ENCODE measurements at places on chromosomes 11 and 22.

GRCh38 chr11:113202431-113202830 is 112.0 kb upstream of the TTC12 start:
- no peak for DNase-seq

DNA sequence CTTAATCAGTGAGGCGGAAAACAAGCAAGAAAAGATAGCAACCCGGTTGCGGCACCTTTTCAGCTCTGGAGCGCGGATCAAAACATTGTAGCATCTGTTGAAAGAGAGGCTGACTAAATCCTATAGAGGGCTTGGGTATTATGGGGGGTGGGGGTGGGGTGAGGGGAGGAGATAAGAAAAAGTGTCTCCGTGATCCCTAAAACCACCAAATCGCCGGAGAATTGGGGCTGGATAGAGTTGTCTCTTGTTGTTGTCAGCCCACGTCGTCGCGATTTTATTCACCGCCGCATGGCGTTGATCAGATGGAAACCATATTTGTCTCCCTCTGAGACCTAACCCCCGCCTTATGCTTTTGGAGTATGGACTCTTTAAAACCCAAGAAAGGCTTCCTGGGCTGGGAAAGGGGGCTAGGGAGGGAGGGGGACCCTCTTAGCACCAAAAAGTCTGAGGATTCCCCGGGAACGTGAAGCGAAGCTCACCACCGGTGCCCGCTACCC is 13.0 kb downstream of the PAX6 start:
- no peak for DNase-seq

GRCh38 chr11:74147199-74147929 is 23.4 kb downstream of the C2CD3 start:
- no peak for DNase-seq

DNA sequence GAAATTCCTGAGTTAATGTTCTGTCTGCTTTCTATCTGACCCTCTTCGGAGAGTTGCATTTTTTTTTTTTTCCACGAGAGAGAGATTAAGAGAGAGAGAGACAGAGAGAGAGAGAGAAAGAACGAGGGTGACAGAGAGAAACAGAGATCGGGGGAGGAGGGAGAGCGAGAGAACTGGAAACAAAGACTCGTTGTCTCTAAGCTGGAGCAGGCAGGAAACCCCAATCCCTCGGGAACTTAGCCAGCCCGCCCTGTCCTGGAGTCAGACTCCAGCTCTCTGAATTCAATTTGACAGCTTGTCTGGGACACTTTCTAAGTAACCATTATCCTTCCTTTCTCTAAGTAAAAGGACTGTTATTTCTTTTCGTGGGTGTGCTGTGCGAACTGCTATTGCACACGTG is 76.9 kb downstream of the KCNJ1 start:
- DNase-seq = no peak

GRCh38 chr22:37636186-37636948 is 3.1 kb upstream of the SH3BP1 start:
- DNase-seq = no peak

- no peak for DNase-seq
These were observed 92.2 kb downstream of the BRD1 start for GRCh38 chr22:49735411-49735900.

- no peak for DNase-seq
These were observed 51.7 kb downstream of the TECTA start for GRCh38 chr11:121152764-121153163.

DNA sequence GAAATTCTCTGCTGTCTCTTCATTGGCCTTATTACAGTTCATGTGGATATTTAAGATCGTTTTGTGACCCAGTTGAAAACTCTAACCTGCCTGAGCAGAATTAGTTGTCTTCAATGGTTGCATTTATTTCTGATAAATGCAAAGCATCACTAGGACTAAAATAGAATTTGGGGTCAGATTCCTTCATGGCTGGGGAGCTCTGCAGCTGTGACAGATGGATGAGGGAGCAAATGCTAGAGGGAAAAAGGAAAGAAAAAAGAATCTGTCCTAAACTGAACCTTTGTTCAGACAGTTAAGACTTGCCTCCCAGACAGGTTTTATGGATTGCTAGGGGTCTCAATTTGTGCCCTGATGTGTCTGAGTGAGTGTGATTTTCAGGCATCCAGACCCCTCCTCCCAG is 113.0 kb downstream of the SYT9 start:
- DNase-seq = no peak

- no peak for DNase-seq
These were observed 741 bp upstream of the MTA2 start for GRCh38 chr11:62602141-62603071.

DNA sequence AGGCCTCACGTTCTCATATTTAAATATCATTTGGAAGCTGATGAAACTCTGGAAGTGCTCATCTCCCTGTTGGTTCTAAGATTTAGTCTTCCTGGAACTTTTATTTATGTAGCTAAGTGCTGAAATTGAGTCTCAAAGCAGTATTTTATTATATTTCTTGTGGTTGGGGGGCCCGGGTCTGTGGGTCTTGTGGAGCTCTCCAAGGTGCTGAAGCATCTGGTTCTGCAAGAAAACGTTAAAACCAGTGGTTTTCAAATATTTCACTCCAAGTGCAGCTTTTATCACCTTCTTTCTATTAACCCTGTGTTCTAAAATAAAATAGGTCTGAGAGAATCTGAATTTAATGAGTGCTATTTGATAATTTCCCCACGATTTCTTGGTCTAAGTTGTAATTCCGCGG is 1404.8 kb downstream of the TBC1D22A start:
- peak; percentile 5 for DNase-seq

GRCh38 chr22:35275580-35275979 is 18.3 kb downstream of the HMGXB4 start:
- DNase-seq = no peak

GRCh38 chr22:49569286-49570031 is 258.2 kb downstream of the BRD1 start:
- no peak for DNase-seq

- no peak for DNase-seq
These were observed 350.8 kb downstream of the TBC1D22A start for GRCh38 chr22:47112994-47113852.

DNA sequence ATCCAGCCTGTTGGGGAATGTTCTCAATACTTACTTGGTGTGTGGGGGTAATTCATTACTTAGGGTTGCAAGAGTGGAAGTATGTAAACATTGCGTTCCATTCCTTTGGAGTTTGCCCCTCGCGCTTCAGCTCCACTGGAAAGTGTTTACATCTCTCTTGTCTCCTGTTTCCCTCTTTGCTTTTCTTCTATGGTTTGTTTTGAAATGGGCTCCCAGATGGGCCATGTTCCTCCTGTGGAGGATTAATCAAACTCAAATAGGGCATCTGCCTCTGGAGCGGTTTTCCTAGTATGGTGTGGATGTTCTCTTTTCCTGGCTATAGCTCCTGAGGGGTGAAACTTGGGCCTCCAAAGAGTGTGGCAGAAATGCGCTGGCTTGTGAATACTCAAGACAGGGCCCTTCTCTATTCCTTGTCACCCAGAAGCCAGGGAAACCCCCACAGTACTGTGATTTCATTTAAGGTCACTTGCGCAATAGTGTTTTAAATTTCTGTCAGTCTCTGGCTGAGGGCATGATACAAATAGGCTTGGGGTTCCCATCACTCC is 51.9 kb downstream of the CD44 start:
- DNase-seq = no peak

- DNase-seq = no peak
These were observed 40.9 kb upstream of the SUSD2 start for GRCh38 chr22:24140357-24140756.

- DNase-seq = no peak
These were observed 13.5 kb downstream of the RSF1 start for GRCh38 chr11:77806993-77807392.

DNA sequence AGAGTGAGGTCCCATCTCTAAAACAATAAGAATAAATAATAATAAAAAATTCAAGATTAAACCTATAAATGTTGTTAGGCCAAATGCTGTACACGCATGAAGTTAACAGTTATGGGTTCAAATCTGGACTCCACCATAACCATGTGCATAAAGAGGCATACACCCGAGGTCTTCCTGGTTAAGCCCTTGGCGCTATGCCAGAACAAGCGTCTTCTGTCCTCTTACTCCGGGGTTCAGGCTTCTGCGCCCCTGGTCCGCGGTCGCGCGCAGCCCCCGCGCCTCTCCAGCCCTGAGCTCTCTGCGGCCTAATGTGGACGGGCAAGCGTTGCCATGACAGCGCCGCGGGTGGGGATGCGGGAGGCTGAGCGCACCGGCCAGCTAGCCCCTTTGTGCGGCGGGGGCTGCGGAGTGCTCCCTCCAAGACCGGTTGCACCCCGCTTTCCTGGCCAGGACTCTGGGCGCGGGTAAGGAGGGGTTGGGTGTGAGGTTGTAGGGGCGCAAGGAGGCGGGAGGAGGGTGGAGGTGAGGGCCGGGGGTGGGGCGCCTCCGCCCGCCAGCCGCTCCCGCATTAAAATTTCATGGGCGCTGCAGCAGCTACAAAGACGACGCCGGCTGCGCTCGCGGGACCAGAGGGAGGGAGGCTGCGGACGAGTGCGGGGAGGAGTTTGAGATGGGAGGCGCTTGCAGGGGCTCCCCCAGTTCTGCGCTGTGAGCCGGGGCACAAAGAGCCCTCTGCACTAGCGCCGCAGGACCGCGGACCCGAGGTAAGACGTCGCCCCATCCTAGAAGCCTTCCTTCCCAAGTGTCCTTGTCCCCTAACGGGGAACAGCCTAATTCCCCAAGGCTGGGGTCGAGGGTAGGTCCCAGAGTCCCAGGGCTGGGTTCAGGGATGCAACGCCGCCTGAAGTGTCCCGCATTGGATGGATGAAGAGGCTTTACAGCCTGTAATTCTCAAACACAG is at the start of gene MIAT:
TSS of gene MIAT (plus strand) at position 698 of the 961 bp plus-strand sequence.
- DNase-seq = no peak

DNA sequence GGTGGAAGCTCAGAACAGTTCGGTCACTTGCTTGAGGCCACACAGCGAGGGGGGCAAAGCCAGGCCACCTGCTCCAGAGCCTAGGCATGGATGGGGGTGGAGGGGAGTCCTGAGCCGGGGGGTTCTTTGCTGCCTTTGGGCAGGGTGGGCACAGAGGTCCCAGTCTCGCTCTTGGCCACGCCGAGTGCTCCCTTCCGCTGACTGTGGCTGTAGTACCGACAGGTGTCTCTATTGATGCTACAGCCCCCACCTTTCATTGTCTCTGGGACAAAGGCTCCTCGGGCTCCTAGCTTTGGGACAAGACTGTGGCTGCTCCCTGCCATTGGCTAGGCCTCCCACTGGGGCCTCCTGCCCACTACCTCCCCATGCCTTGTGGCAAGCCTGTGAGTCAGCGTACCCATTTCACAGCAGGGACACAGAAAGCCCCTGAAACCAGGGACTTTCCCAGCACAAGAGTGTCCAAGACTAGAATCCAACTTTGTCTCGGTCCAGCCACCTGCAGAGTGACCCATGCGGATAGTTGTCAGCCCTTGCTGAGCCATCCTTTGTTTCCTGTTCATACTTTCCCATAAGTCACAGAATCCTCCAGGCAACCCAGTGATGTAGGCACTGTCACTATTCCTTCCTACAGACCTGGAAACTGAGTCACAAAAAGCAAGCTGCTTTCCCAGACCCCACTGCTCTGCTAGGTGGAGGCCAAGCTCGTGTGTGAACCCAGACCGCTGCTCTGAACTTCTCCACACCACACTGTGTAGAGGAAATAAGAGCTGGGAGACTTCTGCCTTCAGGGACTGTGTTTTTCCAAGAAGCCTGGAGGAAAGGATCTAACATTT is 17.2 kb downstream of the MYEOV start:
- no peak for DNase-seq

GRCh38 chr11:26677566-26677965 is 44.3 kb downstream of the SLC5A12 start:
- no peak for DNase-seq

GRCh38 chr11:15890031-15890713 is 466.2 kb downstream of the SOX6 start:
- DNase-seq = no peak

- DNase-seq = no peak
These were observed 14.9 kb upstream of the KCTD14 start for GRCh38 chr11:78037825-78038620.

- no peak for DNase-seq
These were observed 274.4 kb downstream of the C11orf87 start for GRCh38 chr11:109696191-109696897.

DNA sequence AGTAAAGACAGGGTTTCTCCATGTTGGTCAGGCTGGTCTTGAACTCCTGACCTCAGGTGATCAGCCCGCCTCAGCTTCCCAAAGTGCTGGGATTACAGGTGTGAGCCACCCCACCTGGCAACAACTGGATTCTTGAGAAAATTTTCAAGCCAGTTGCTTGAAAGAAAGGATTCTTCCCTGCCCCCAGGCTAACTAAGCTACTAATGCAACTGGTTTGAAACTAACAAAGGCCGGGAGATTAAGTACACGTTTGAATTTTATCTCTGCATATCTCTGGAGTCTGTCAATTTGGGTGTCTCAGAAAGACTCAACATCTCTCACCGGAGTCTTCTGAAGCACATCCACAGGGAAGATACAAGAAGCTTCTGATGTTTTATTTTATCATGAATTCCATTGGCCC is 10.7 kb upstream of the ETS1 start:
- no peak for DNase-seq

- DNase-seq = no peak
These were observed 76.4 kb downstream of the GGTLC2 start for GRCh38 chr22:22720724-22721261.

GRCh38 chr22:42376711-42377554 is 55.3 kb downstream of the NFAM1 start:
- DNase-seq = no peak

DNA sequence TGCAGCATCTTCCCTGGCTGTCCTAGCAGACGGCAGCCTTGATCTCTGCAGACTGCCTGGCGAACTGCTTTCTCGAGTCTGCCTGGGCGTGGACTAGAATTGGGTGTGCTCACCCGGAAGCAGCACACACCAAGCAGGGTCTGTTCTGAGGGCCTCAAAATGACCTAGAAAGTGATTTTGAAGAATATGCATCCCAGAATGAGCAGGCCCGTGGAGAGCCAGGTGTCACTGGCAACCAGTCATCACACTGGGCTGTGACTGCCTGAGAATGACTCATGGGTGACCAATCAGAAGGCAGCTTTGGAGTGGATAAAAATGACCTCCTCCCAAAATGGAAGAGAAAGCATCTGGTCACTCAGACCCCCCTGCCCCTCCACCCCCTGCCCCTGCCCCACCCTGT is 114.9 kb upstream of the NECTIN1 start:
- DNase-seq = no peak

- DNase-seq = no peak
These were observed 5.0 kb upstream of the PGA3 start for GRCh38 chr11:61198361-61198760.

GRCh38 chr22:37972527-37972926 is 11.8 kb downstream of the SOX10 start:
- no peak for DNase-seq

DNA sequence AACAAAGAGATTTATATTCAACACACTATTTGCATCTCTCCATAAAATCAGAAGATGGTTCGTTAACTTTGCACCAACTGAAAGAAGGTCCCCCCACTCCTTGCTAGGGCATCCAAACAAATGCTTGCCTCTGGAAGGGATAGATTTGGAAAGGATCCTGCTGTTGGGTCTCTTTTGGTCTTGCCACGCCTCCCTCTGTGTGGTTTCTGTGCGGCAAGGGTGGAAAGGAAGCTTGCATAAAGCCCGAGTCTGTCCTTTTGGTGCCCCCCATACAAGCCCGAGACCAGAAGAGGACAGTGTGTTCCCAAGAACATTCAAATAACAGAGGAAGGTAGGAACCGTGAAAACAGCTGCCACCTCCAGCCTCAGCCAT is 15.1 kb downstream of the SCGB1A1 start:
- DNase-seq = no peak
